ENCODE measurements at places on chromosomes 16 and 17. TPM values are rescaled to one million over a fixed set of nuclear protein-coding genes. Genes with fewer than 3 reads are reported as not detected.

Gene MYO1D
- total RNA-seq, result 1.7 TPM

Gene HCRT
- total RNA-seq, result not detected

Gene RAPGEFL1
- total RNA-seq, result 1.1 TPM

Gene SCNN1G
- not detected for total RNA-seq

Gene UNC119
- total RNA-seq, result 19.7 TPM

Gene MEFV
- total RNA-seq, result not detected

Gene DPEP3
- not detected for total RNA-seq

Gene SALL1
- total RNA-seq, result 13.3 TPM

Gene PIRT
- total RNA-seq, result not detected

Gene HSD17B1
- total RNA-seq, result 1.5 TPM

Gene CENPN
- total RNA-seq, result 109 TPM

Gene SEPTIN1
- total RNA-seq, result not detected

Gene ANKFN1
- total RNA-seq, result not detected

Gene KRTAP2-2
- not detected for total RNA-seq

Gene TEKT5
- total RNA-seq, result not detected

Gene ATF7IP2
- 13.1 TPM for total RNA-seq

Gene YBX2
- not detected for total RNA-seq

Gene PRR11
- 40.6 TPM for total RNA-seq

Gene SLC5A10
- not detected for total RNA-seq

Gene IKZF3
- total RNA-seq, result under 0.01 TPM

Gene TBX21
- total RNA-seq, result 0.22 TPM

Gene ATP2A1
- total RNA-seq, result 0.53 TPM

Gene SULT1A2
- not detected for total RNA-seq

Gene SDR42E2
- total RNA-seq, result not detected

Gene P2RX1
- 5.1 TPM for total RNA-seq

Gene CPNE7
- total RNA-seq, result not detected

Gene NPB
- total RNA-seq, result 0.84 TPM

Gene HOXB6
- 4.8 TPM for total RNA-seq

Gene KRT32
- not detected for total RNA-seq

Gene KRTAP4-9
- not detected for total RNA-seq
